ENCODE measurements at places on chromosomes 5 and 9.

GRCh38 chr9:96556701-96557461, 62.8 kb downstream of the CDC14B start:
- DNase-seq: no peak

GRCh38 chr9:10050016-10050415, 562.8 kb downstream of the PTPRD start:
- no peak for DNase-seq

GRCh38 chr5:132094393-132095076, 20.9 kb downstream of the CSF2 start:
- DNase-seq: no peak

DNA sequence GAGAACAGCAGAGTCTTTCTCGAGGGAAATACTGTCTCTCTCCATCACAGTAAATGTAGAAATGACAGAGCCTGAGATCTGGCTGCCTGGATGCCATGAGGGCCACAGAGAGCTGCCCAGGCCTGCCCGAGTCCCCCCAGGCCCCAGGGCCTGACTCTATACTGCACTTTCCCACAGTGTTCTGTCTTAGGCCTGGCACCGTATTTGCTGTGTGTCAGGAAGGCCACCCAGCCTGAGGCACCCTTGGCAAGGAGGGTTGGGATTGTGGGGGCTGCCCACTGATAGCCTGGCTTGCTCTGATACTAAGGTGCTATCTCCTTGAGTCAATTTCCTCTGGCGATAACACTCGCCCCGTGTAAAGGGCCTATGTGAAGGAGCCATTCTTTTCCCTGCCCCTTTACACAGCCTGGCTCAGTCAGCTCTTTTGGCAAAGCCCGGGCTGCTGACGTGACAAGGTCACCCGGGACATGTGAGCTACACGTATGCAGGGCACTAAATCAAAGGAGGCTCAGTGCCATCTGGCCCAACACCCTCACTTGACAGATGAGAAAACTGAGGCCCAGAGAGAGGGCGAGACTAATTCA, 630.1 kb upstream of the KLF4 start:
- no peak for DNase-seq

- peak; percentile 51 for DNase-seq
These were observed 84.5 kb downstream of the LMX1B start for GRCh38 chr9:126698251-126698650.

DNA sequence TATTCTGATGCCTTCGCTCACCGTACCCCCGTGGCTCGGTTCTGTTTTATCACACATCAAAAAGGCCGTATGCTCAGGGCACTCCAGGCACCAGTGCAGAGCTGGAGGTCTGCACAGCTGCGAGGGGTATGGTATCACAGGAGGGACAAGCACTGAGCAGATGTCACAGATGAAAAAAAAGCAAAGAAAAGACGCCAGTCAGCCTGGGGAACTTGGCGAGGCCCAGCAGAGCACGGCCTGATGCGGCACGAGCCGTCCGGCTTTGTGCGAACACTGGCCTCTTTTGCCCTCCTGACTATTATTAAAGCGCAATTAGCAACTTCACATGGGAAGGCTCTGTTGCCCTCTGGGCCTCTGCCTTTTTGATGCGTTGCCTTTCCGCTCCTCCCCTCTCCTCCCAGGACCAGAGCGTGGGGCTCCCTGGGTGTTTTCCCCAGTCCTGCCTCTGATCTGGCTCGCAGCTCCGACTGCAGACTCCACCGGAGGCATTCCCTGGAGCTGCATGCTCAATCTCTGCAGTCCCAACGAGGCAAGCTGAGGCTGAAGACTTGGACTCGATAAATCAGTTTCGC, 44.4 kb downstream of the AK8 start:
- DNase-seq: peak; percentile 22

- no peak for DNase-seq
These were observed 86.5 kb downstream of the KLHL3 start for GRCh38 chr5:137649228-137649935.

DNA sequence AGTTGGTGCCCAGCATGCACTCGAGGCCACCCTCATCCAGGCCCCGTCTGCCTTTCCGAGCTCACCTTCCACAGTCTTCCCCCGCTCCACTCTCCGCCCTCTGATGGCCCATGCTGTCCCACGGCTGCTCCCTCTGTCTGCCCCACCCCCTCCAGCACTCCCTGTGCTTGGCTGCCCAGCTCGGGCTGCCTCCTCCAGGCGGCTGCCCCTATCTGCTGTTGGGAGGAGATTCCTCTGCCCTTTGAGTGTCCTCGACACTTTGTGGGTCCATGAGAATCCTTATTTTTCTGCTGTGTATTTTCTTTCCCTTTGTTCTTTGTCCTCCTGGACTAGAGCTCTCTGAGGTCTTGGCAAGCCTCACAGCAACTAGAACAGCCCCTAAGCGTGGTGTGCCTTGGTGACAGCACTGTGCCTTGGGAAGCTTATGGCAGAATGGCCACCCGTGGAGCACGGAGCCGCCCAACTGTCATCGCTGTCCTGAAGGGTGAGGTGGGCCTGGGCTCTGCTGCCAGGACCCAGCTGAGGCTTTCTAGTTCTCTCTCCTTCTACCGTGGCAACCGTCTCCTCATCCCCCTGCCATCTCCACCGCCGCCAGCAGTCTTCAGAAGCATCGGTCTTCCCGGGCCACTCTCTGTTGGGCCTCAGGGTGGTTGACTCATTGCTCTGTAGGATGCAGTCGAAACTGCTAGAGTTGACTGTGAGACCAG, 5.2 kb downstream of the NTMT1 start:
- no peak for DNase-seq

DNA sequence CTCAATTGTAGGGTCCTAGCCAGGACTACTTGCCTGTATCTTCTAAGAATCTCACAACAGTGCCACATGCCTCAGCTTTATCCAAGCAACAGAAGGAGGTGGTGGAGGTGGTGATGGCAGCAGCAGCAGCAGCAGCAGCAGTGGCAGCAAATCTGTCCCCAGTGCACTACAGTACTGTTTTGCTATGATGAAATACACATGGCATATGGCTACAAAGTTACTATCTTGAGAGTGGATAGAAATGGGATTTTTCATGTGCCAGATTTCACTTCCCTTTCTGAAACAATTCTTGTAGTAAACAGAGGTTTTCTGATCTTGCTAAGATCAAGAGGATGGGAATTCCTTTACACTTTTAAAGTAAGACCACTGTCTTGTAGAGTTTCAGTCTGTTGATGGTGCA, 8.1 kb upstream of the CYSTM1 start:
- no peak for DNase-seq

GRCh38 chr9:125687163-125687863, 19.7 kb downstream of the MAPKAP1 start:
- DNase-seq: no peak

- no peak for DNase-seq
These were observed 152.1 kb downstream of the GNA14 start for GRCh38 chr9:77495834-77496671.

DNA sequence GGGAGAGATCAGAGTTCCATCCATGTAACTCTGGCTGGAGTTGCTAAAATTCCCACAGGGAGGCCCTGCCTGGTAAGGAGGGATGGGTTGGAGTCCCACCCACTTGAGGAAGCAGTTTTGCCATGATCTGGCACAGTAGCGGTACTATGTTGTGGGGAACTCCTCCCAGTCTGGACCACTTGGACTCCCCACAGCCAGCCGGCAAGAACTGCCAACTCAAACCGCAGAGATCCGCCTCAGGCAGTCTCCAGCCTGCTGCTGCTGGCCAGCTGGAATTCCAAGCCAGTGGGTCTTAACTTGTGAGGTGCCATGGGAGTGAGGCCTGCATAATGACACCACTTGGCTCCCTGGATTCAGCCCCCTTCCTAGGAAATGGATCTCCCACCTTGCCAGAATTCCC, 151.9 kb downstream of the NDUFS4 start:
- DNase-seq: no peak

- DNase-seq: no peak
These were observed 48.2 kb downstream of the CDK5RAP2 start for GRCh38 chr9:120531683-120532300.

- DNase-seq: no peak
These were observed 813.9 kb upstream of the CDH10 start for GRCh38 chr5:25458628-25459027.

DNA sequence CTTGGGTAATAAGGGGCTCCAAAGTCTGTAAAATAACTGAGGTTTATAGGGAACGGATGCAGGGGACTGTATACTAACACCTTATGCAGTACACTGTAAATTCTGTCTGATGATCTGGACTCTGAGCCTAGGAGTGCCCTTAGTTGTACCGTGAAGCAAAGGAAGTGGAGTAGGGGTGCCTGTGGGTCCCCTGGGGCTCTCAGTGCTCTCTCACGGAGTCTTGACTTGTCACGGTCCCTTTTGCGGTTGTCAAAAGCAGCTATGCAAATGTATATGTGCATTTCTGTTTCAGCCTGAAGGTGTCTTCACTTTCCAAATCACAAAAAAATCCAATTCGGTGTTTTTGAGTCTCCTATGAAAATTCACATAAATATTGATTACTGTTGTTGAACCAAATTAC, 17.8 kb downstream of the DMRT1 start:
- no peak for DNase-seq

- DNase-seq: peak; percentile 55
These were observed 32.7 kb downstream of the TMEFF1 start for GRCh38 chr9:100505564-100506159.

DNA sequence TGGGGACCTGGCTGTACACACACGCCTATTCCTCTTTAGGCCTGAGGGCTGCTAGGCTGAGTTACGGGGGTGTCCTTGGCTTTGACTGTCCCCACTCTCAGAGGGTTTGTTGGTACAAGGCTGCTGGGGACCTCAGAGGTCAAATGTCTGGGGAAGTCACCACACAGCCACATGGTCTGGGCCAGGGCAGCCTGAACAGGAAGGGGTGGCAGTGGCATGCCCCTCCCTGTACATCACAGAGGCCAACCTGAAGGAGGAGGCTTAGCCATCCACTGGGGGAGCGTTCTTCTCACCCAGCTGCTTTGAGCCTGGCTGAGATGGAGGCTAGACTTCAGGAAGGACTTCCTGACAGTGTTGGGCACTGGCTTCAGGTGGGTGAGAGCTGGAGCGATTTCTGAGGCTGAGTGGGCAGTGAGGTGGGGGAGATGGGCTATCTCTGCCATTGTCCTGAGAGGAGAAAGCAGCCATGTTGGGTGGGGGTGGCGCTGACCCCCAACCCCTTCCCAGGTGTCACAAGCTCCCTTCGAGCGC, 36.3 kb downstream of the CXXC5 start:
- DNase-seq: no peak

DNA sequence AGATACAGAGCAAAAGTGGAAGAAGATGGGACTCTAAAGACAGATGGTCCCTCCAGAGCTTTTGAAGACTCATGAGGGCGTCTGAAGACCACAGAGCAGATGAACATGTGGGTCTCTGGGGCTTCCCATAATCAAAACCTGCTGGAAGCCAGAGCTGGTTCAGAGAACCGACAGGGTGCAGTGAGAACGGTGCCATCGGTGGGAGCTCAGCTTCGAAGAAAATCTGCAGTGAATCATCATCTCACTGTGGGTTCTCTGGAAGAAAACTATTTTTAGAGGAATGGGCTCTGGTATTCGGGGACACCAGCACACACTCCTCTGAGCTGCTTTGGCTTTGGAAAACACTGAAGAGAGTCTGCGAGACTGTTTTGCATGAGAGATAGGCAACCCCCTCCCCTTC, 222.4 kb upstream of the PANK3 start:
- DNase-seq: no peak

GRCh38 chr9:122364783-122365150, 6.1 kb upstream of the PTGS1 start:
- no peak for DNase-seq

- no peak for DNase-seq
These were observed 35.2 kb downstream of the PCDHAC2 start for GRCh38 chr5:141001446-141001843.

GRCh38 chr5:14405706-14406553, 175.7 kb upstream of the OTULINL start:
- no peak for DNase-seq

DNA sequence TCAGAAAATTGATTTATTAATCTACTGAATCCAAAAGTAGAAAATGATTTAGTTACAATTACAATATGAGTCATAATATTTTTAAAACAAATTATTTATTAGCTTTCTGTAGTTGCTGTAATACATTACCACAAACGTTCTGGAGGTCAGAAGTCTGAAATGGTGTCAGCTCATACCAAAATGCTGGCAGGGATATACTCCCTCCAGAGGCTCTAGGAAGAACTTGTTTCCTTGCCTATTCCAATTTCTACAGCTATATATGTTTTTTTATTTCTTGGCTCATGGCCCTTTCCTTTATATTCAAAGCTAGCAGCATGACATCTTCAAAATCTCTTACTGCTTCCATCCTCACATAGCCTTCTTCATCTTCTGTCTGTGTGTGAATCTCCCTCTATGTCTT, 667.9 kb upstream of the ITGA1 start:
- no peak for DNase-seq

DNA sequence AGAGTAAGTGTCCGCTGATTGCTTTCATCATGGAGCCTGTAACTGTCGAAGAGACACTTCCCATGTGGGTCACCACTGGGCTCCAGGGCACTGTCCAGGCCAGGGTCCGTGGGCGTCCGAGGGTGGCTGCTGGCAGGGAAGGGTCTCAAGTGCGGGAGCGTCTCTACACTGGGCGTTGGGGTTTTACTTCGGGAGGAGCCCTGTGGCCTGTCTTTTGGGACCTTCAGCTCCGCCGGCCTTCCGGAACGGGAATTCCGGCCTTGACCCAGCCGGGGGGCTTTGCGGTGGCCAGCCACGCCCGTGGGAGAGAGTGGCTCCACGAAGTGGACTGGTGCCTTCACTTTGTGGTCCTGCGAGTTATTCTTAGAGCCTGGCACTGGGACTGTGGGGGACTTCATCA, 86.2 kb downstream of the CAMSAP1 start:
- DNase-seq: no peak

- no peak for DNase-seq
These were observed 2267.7 kb upstream of the ACO1 start for GRCh38 chr9:30116673-30117217.

DNA sequence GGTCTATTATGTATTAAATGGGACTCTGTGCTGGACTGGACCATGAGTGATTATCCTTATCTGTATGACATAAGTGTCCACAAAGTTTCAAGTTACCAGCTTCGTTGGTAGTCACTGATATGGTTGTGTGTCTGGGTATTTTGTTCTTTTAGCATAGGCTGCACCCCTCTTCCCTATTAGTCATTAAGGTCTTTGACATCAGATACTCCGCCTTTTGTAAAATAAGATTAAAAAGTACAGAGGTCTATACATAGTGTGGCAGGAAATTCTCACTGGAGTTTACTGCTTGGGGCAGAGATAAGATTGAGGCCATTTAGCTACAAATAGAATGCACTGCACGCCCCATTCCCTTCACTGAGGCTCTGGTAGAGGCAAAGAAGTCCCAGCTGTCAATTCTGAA, 99.4 kb downstream of the TMEM215 start:
- no peak for DNase-seq

DNA sequence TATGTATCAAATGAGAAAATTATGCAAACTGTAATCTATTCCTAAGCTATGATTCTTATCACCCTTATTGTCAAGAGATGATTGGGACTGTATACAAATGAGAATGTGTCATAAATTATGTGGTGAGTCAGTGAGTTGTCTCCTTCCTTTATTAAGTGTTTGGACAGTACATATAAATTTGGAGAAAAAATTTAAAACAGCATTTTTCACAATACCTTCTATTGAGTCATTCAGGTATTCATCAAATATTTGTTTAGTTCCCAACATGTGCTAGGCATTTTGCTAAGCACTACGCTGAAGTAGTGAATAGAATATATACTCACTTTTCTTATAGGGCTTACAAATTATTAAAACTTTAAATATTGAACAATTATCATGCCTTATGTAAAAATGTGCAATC, 36.3 kb upstream of the PTPRD start:
- DNase-seq: no peak
